ENCODE measurements at places on chromosomes 13 and 19.
A peak's percentile ranks its signal among the peaks of the same experiment; 100 is the strongest.

DNA sequence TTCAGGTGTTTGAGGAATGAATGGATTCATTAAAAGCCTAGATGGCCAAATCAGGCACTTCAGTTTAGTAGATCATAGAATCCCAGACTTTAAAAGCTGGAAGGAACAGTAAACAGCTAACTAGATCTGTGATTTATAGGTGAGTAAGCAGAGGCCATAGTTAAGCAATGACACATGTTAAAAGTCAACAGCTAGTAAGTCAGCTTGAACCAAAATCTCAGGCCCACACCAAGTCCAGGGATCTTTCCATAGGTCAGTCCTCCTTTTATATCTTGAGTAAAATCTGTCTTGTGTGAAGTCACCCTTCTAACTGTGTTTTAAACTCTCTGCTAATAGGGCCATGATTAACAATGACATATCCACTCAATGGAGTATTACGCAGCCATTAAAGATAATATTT, 275.5 kb upstream of the SOX21 start:
- no peak for DNase-seq

GRCh38 chr19:30556230-30556711, 184.1 kb downstream of the ZNF536 start:
- no peak for DNase-seq

- no peak for DNase-seq
Observed at GRCh38 chr13:107216046-107216755, 648.3 kb upstream of the ARGLU1 start.

GRCh38 chr13:48233889-48234488, 983 bp downstream of the ITM2B start:
- no peak for DNase-seq

DNA sequence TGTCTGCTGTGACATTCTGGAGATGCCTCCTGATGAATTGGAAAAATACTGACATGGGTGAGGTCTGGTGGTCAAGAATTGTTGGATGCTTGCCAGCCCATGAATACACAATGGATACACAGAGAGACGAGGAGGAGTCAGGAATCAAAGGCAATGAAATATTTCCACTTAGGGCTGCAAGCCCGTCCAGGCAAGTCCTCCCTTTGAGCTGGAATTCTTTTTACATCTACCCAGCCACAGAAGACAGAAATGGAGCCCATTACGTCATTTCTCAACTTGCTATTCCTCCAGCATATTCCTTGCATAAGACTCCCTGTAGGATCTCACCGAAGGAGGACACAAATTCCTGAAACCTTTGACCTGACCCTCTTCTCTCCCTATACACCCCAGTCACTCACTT, 15.7 kb upstream of the IGFL4 start:
- no peak for DNase-seq

- no peak for DNase-seq
Observed at GRCh38 chr13:97496511-97496910, 62.5 kb downstream of the RAP2A start.

- peak; percentile 53 for DNase-seq
Observed at GRCh38 chr13:25286308-25286968, 850 bp downstream of the MTMR6 start.

GRCh38 chr19:35069696-35070095, 28.2 kb downstream of the HPN start:
- DNase-seq, result no peak

GRCh38 chr19:11179716-11180297, 17.5 kb downstream of the KANK2 start:
- DNase-seq, result peak; percentile 28

DNA sequence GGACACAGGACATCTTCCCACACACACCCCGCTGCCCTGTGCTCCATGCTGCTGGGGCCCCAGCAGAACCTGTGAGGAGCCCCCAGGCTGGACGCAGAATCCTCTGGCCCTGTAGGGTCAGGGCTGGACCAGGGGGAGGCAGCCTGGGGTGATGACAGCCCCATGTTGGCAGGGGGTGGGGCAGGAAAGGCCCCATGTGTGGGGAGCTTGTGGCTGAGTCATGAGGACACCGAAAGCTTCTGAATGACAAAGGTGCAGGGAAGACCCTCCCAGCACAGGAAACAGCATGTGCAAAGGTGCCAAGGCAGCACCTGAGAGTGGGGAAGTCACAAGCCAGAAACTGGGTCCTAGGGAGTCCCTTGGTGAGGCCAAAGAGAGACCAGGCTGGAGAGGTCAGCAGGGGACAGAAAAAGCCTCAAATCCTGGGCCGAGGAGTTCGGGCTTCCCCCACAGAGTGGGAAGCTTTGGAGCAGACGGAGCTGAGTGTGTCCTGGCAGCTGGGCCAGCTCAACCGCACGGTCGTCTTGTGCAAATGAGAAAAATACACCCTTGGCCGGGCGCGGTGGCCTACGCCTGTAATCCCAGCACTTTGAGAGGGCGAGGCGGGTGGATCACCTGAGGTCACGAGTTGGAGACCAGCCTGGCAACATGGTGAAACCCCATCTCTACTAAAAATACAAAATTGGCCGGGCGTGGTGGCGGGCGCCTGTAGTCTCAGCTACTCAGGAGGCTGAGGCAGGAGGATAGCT, 17.5 kb downstream of the ATP8B3 start:
- DNase-seq, result no peak

DNA sequence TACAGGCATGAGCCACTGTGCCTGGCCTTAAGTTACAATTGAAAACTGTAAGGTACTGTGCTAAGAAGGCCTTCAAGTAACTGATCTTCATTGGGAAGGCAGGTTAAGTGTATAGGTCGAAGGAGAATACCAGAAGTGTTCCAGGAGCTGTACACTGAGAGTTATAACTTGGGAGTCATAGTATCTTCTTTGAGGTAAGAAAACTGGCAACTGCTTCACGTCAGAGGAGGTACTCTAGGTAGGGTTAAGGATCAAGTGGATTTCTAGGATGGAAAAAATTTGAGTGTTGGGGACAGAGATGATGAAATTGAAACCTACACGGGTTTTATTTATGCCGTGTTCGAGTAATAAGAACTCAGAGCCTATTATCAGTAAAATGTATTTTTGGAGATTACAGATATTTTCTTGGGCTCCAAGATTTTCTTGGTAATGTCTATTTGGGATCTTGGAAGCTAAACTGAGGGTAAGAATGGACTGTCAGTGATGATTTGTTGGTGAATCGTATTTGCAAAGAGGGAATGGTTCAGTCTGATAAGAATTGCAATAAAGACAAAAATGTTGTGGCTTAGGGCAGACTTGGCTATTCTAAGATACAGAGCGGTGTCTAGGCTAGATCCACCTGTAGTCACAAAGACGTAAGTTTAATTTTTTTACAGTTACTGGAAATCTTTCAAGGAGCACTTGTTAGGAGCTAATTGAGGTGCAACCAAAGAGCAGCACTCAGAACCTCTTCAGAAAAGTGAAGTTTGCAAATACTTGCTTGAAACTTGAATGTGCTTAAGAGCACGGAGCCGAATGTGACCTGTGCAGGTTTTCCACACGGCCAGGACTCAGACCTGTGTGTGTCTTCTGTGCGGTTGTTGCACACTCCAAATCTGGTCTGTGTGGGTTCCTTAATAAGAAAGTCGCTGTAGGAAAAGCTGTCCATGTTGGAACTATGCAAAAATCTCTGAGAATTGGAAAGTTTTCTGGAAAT, 102.5 kb downstream of the URI1 start:
- DNase-seq, result no peak

DNA sequence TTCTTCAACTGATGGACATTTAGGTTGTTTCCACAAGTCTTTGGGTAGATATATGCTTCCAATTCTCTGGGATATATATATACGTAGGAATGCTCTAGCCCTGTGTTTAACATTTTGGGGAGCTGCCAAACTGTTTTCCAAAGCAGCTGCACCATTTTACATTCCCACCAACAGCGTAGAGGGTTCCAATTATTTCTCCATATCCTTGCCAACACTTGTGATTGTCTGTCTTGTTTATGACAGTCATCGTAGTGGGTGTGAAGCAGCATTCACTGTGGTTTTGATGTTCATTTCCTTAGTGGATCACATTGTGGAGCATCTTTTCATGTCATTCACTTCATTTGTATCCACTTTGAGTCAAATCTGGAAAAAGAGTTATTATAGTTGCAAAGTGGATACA, 4.7 kb upstream of the CBLC start:
- no peak for DNase-seq

DNA sequence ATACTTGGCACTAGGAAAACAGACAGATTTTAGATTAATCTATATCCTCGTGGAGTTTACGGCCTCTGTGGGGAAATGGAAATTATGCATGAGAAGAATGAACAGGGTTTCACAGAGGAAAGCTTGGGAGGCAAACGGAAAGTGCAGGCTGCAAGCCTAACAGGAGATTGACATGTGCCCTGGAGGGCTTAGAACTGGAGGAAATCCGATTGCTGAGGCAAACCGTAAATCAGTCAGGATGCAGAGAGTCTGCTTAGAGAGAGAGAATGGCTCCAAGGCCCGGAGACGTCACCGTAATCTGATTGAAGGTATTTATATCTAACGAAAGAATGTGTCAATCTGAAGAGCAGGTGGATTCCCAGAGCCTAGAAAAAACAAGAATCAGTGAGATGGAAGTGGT, 143.2 kb downstream of the KATNAL1 start:
- no peak for DNase-seq

DNA sequence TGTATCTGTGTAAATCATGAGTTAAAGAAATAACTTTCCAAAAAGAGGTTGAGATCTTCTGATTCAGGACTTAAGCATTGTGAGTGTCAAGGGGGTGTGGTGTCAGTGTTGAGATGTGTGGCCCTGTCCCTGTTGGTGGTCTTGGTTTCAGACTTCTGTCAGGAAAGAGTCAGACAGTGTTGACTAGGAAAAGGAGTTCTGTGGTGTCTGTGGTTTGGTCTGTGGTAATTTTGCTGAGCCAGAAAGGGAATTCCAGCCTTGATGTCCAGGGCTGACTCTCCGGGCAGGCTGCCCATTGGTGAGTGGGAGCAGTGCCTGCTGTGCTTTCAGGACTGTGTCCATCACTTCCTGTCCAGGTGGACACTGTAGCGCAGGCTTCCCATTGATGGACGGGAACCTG, 39.8 kb upstream of the IGFL4 start:
- no peak for DNase-seq

DNA sequence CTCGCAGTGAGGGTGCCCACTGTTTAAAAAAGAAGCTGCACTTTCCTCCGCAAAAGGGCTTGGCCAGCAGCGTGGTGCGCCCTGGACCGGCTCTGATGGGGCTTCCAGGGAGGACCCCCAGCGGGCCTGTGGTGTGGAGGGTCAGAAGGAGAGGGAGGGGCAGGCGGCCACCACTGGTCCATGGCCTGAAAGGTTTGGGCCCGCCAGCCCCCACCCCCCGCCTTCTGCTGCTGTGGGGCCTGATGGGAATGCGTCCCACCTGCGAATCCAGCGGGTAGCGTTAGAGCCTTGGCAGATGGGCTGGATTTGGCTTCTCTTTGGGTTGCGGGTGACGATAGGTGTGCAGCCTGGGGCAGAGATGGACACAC, 34.7 kb downstream of the TMEM255B start:
- DNase-seq, result no peak

DNA sequence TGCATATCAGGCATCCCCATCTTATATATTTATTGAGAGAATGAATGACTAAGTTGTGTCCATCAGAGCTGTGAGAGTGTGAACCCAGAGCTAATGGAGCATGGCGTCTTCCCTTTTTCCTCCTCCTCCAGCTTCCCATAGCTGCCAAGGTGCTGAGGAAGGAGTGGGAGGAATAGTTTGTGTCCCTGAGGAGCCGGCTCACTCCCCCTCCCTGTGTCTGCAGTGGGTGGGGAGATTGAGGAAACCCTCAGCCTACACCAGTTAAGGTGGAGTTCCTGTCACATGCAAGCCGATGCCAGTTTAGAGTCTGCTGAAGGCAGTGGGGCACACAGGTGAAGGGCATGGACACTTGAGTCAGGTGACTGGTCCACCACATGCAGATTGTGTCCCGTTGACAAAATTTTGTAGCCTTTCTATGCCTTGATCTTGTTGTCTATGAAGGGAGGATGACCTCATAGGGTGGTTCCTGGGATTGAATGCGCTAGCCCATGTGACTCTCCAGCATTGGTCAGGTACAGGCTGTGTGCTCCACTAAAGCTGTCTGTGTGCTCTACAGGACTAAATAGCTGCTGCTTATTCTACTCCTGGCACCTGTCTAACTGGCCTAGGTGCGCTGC, 47.6 kb upstream of the GPI start:
- DNase-seq, result no peak

- no peak for DNase-seq
Observed at GRCh38 chr19:1944088-1944915, 3.3 kb downstream of the CSNK1G2 start.

DNA sequence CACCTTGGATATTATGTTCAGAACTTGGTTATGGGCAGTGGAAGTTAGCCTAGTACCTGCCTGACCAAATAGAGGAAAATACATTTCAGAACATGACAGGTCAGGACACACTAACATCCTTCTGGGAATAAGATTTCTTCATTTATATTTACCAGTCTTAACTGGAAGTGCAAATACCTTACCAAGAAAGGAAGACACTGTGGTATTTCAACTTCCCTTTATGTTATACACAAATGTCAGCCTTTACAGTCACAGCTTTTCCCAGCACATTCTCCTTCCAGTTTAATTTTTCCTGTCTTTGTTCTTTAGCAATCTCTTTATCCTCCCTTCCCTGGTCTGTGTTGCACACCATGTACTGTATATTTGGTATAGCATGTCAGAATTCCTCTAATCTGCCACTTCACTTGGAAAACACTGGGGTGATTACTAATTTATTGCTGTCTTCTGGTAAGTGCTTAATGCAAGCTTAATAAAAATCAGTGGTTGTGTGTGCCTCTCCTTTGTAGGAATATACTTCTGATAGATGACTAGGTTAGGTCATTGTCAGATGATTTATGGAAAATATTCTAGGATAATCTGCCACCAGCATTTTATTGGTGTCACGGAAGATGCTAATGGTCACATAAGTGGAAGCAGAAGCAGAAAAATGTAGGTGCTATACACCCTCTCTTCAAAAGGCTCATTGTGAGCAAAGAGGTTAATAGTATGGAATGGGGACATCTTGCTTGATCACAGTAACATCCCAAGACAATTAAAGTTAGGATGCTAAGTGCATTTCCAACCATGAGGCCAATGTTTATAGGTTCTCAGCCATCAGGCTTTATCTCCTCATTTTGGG, 124.3 kb upstream of the STARD13 start:
- no peak for DNase-seq

DNA sequence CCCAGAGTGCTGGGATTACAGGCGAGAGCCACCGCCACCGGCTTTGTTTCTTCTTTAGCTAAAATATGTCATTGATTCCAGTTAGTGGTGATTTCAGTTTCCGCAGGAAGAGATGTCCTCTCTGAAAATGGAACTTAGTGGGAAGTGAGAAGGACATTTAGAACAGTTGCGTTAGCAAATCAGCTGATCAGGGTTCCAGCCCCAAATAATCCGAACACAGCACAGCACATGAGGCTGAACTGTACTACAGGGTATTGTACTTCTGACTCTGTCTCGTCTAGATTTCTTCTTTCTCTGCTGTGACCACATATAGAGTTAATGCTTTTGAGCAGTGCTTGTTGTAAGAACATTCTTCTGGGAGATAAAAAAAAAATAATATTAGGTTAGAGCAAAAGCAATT, 314.4 kb downstream of the MYO16 start:
- no peak for DNase-seq

All from activated CD4-positive, alpha-beta T cell treated with anti-CD3 and anti-CD28 coated beads, Interleukin-2, amount 50 U/mL, for 16 hours (primary cell).